ENCODE measurements at places on chromosomes 3 and 15. TPM values are rescaled to one million over a fixed set of nuclear protein-coding genes. Genes with fewer than 3 reads are reported as not detected.

DNA sequence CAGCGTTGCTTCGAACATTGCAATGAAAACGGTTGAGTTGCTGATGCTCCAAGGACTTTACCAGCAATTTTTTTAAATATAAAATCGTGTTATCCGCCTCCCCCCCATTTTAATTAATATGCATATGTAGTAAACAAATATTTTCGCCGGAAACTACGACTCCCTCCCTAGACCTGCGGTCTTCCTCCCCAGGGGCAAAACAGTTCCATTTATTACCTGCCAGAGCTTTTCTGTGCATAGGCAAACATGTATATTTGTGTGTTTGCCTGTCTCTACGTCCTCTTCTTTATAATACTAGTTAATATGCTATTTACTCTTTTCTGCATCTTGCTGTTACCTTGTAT, 593 bp upstream of the RSL24D1 start:
- no peaks in the 10 kb centered on the region for H3K36me3 ChIP-seq
- no peak for DNase-seq
- peaks cover 5% of the 10 kb centered on the region for H3K4me1 ChIP-seq
- H3K27me3 ChIP-seq = no peaks in the 10 kb centered on the region

The JAGN1 gene
- total RNA-seq = 26.6 TPM

- peak; percentile 59 for DNase-seq
- H3K4me1 ChIP-seq = peaks cover 2% of the 10 kb centered on the region
- H3K27ac ChIP-seq = no peak overlapping the region
- H3K4me3 ChIP-seq = no peak overlapping the region
- no peaks in the 10 kb centered on the region for H3K36me3 ChIP-seq
Measured at GRCh38 chr3:171028025-171028778, 1.7 kb upstream of the SLC2A2 start.

DNA sequence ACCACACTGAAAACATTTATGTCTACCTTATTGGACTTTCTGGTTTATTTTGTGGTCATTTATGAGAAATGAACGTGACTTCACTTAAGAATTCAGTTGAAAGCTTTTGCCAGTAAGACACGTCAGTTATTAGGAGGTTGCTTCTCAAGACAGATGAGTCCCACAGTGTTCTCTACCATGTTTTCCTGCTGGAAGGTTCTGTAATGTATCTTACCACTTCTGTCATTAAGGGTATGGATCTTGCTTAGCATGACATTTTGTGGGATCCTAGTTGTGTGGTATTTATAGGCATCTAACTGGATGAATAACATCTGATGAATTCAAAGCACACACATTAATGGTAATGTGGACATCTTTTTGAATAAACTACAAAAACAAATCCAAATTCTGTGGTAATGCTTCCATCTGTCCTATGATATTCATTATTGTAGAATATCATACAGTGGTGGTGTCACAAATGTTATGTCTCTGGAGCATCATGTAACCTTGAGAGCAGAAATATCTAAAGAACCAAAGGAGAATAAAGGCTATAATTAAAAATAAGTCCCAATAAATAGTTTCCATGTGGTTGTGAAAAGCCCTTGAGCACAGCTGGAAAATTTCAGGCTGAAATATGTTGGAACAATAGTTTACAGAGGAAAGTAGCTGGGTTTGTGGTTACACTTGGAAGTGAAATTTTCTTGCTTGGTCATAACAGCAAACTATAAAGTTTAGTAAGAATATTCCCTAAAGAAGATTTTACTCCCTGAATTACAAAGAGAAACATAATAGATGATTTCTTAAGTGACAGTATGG, 61.5 kb downstream of the C3orf38 start:
- H3K27ac ChIP-seq = no peak overlapping the region
- no peaks in the 10 kb centered on the region for H3K36me3 ChIP-seq
- no peak overlapping the region for H3K4me3 ChIP-seq
- no peaks in the 10 kb centered on the region for H3K4me1 ChIP-seq

The CHCHD6 gene
- total RNA-seq = 9.2 TPM

- H3K27me3 ChIP-seq = peaks cover 14% of the 10 kb centered on the region
- peak overlapping the region; percentile 73 for H3K4me3 ChIP-seq
- H3K36me3 ChIP-seq = peaks cover 40% of the 10 kb centered on the region
- DNase-seq = no peak
Measured at GRCh38 chr3:134357914-134358811, 16.1 kb downstream of the AMOTL2 start.

- H3K4me3 ChIP-seq = no peak overlapping the region
- H3K27ac ChIP-seq = no peak overlapping the region
- peaks cover 7% of the 10 kb centered on the region for H3K27me3 ChIP-seq
- peaks cover 25% of the 10 kb centered on the region for H3K4me1 ChIP-seq
Measured at GRCh38 chr3:33144433-33144832, 30.6 kb downstream of the CRTAP start.

DNA sequence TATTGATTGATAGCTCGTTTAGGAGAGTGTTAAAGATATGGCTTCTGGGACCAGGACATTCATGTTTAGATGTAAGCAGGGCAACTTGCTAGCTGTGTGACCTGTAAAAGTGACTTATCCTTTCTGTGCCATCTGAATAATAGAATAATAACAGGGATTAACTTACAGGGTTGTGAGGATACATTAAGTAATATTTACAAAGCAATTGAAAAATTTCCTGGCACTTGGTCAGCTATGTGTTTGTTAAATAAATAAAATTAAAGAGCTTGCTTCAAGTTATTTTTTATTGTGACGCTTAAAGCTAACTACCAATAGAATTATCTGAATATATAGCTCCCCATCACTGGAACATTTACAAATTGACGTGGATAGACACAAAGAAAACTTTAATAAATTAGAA, 287.9 kb upstream of the CDIN1 start:
- H3K4me3 ChIP-seq = no peak overlapping the region
- H3K4me1 ChIP-seq = no peaks in the 10 kb centered on the region
- no peaks in the 10 kb centered on the region for H3K27me3 ChIP-seq
- H3K27ac ChIP-seq = no peak overlapping the region
- DNase-seq = no peak
- H3K36me3 ChIP-seq = no peaks in the 10 kb centered on the region

GRCh38 chr3:113218011-113218680, 6.8 kb downstream of the BOC start:
- H3K27ac ChIP-seq = no peak overlapping the region
- H3K4me1 ChIP-seq = peaks cover 34% of the 10 kb centered on the region
- H3K27me3 ChIP-seq = peaks cover 6% of the 10 kb centered on the region
- H3K4me3 ChIP-seq = no peak overlapping the region

- H3K36me3 ChIP-seq = peaks cover 18% of the 10 kb centered on the region
- peak overlapping the region; percentile 94 for H3K27ac ChIP-seq
- H3K4me1 ChIP-seq = peaks cover 87% of the 10 kb centered on the region
- DNase-seq = no peak
- peaks cover 3% of the 10 kb centered on the region for H3K27me3 ChIP-seq
- H3K4me3 ChIP-seq = peak overlapping the region; percentile 92
Measured at GRCh38 chr3:159854500-159855124, 134.0 kb upstream of the IL12A start.

GRCh38 chr15:69760258-69760845, 307.7 kb downstream of the RPLP1 start:
- DNase-seq = no peak
- no peaks in the 10 kb centered on the region for H3K36me3 ChIP-seq
- H3K27ac ChIP-seq = peak overlapping the region; percentile 41
- H3K4me3 ChIP-seq = no peak overlapping the region
- H3K4me1 ChIP-seq = peaks cover 36% of the 10 kb centered on the region
- no peaks in the 10 kb centered on the region for H3K27me3 ChIP-seq

GRCh38 chr3:147099076-147099475, 307.3 kb downstream of the ZIC4 start:
- H3K4me1 ChIP-seq = peaks cover 5% of the 10 kb centered on the region
- no peak overlapping the region for H3K27ac ChIP-seq
- H3K36me3 ChIP-seq = no peaks in the 10 kb centered on the region
- H3K27me3 ChIP-seq = peaks cover 2% of the 10 kb centered on the region
- no peak overlapping the region for H3K4me3 ChIP-seq
- DNase-seq = no peak

- DNase-seq = no peak
- H3K27me3 ChIP-seq = peaks cover 3% of the 10 kb centered on the region
- peaks cover 17% of the 10 kb centered on the region for H3K4me1 ChIP-seq
- no peaks in the 10 kb centered on the region for H3K36me3 ChIP-seq
- H3K27ac ChIP-seq = peak overlapping the region; percentile 64
- no peak overlapping the region for H3K4me3 ChIP-seq
Measured at GRCh38 chr3:71245971-71246880, 337.3 kb downstream of the FOXP1 start.

GRCh38 chr3:353191-353739, 156.7 kb downstream of the CHL1 start:
- H3K27me3 ChIP-seq = no peaks in the 10 kb centered on the region
- no peak overlapping the region for H3K4me3 ChIP-seq
- peaks cover 4% of the 10 kb centered on the region for H3K36me3 ChIP-seq
- no peak overlapping the region for H3K27ac ChIP-seq
- H3K4me1 ChIP-seq = no peaks in the 10 kb centered on the region

The DLL4 gene
- total RNA-seq = 257 TPM

DNA sequence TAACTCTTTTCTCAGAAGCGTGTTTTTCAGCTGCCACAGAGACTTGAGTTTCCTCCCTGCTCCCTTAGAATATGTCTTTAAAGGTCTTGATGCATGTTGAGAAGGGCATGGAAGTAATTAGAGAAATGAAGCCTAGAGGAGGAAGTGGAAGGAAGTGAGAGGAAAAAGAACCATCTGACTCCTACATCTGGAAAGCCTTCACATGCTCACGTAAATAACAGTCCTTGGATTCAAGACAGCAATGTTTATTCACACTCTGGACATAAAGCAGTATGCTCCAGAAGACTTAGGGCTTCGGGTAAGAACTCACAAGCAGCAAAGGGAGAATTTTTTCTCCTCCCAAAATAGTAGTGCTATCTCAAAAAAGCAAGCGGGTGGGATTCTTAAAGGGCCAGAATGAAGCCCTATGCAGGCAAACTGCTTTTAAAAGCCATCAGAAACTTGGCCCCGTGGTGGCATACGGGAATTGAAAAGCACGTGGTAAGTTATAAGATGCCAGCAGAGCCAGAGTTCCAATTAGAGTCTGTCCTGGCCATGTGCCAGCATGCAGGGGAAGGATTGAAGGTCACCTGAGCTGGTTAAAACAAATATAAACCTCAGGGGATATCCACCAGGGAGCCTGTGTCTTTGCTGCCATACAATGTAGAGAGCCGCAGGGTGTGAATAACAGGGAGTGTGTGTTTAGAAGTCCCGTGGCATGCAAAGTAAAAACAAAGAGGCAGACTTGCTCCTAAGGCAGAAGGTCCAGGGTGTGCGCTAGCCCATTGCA, 380.8 kb upstream of the NDN start:
- no peaks in the 10 kb centered on the region for H3K36me3 ChIP-seq
- no peaks in the 10 kb centered on the region for H3K4me1 ChIP-seq

DNA sequence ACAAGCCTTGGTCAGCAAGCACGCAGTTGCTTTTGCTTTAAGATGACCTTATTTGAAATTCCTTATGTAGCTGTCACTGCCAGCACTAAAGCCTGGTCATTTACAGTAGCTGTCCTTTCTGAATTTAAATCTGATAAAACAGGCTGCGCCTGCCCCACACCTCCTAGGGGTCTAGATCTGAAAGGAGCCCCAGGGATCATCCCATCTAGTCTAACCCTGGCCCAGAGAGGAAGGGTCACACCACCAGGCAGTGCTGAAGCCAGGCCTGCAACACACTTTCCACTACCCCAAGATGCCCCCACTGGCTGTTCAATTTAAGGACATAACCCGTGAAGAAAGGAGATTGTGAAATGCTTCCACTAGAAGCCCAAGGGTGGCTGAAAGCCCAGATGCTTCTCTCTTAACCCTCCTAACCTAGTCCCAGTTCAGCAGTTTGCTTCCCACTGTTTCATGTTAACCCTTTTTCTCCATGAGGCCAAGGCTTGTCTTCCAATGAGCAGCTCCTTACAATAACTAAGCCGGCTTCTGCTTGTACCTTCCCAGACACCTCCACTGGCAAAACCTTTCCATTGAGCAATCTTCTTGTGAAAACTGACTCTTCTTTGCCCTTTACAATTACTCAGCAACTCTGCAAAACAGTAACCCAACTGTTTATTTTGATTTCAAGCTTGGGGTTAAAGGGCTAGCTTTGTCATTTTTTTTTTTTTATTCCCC, 198.9 kb upstream of the LPP start:
- H3K4me3 ChIP-seq = no peak overlapping the region
- H3K36me3 ChIP-seq = no peaks in the 10 kb centered on the region
- peaks cover 2% of the 10 kb centered on the region for H3K27me3 ChIP-seq
- DNase-seq = no peak
- H3K4me1 ChIP-seq = peaks cover 9% of the 10 kb centered on the region
- no peak overlapping the region for H3K27ac ChIP-seq

DNA sequence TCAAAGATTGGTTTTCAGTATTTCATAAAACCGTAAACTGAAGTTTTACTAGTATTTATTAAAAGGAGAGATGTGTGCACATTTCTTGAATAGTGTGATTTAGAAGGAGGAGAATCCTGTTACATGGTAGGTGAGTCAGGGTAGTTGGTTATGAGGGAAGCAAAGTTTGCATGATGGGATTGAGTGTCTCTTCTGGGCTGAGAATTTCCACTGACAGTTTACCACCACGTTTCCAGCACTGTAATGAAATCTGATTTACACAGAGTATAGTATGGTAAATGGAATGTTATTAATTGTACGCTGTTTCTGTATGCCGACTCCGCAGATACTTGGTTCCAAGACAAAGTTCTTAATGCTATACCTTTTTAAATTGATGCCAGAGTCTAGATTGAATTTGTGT, 1.6 kb downstream of the NECTIN3 start:
- no peak overlapping the region for H3K27ac ChIP-seq
- peaks cover 8% of the 10 kb centered on the region for H3K27me3 ChIP-seq
- H3K4me3 ChIP-seq = peak overlapping the region; percentile 97
- H3K36me3 ChIP-seq = peaks cover 3% of the 10 kb centered on the region

DNA sequence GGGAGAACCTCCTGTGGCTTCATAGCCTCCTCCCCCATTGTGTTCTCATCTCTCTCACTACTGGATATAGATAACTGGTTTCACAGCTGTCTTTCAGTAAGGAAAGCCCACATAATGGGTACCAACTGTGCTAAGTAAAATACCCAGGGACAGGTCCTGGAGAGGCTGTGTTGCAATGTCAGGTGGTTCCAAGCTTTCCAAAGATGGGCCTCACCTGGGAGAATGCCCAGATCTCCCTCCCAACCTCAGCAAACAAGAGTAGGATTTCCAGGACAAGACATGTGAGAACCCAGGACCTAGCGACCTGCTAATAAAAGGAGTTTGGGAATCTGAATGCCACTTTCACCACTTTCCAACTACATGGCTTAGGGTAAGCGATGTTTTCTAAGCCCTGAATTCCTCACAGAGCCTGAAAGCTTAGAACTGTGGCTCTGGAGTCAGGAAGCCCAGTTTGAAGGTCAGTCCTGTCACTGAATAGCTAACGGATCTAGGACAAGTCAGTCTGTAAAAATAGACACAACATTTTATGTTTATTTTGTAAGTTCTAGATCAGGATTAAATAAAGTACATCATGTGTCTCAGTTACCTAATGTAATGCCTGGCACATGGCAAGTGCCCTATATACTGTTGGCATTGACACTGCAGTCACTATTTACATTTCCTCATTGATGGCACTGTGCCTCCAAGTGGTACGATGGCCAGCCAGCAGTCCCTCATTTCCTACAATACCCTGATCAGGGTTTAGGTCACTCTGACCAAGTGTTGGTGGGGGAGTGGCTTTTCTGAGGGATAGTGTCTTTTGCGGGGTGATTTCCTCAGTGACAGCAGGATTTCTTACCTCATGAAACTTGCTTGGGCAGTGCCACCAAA, 11.9 kb downstream of the CERS3 start:
- H3K36me3 ChIP-seq = no peaks in the 10 kb centered on the region
- no peak overlapping the region for H3K4me3 ChIP-seq
- H3K27me3 ChIP-seq = no peaks in the 10 kb centered on the region

The SERPINI1 gene
- total RNA-seq = 15.5 TPM

The RASL12 gene
- 0.69 TPM for total RNA-seq

The ACP3 gene
- 0.44 TPM for total RNA-seq

Data from endothelial cell (in vitro differentiated cells).